ENCODE measurements at places on chromosomes 6 and 20.

DNA sequence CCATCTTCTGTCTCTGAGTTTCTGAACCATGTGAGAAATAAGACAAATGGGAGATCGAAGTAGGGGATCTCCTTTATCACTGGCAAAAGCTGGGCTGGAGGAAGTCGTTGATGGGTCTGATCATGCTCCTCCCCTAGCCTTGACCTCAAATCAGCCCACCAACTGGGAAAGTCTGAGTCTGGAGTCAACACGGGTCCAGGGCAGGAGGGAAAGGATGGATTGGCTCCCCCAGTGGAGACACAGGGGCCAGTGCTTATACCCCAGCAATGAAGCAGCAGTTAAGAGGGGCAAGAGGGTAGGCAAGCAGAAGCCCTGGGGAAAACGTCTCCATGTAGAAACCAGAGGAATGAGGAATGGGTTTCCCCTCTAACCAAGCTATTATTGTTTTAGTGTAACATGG lies 152.6 kb downstream of the TBC1D7 start:
- DNase-seq = no peak

DNA sequence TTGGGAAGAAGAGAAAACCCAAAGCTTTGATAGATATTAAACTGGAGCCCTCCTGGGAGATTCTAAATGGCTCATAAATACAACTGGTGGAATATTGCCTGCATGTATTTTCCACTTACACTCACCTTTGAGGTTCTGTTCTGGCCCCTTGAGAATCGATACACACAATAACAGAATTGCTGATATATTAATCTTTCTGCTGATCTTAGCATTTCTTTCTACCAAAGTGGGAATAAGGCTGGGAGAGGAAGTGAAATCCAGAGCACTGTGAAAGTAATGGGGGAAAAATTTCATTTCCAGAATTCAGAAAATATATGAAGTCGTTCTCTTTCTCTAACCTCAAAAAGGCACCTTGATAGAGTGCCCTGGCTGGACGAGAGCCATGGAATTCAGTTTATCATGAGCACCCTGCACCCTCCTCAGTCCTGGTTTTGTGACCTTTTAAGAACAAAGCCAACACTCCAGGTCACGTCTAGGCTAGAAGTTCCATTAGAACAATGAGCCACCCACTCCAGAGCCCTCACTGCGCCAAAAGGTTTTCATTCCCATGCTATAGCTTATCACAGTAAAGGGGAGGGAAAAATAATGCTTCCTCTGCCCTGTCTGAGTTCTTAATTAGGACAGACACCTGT lies 244.5 kb downstream of the CD83 start:
- no peak for DNase-seq

- no peak for DNase-seq
These were observed 348.6 kb upstream of the CDH4 start for GRCh38 chr20:60903325-60903971.

DNA sequence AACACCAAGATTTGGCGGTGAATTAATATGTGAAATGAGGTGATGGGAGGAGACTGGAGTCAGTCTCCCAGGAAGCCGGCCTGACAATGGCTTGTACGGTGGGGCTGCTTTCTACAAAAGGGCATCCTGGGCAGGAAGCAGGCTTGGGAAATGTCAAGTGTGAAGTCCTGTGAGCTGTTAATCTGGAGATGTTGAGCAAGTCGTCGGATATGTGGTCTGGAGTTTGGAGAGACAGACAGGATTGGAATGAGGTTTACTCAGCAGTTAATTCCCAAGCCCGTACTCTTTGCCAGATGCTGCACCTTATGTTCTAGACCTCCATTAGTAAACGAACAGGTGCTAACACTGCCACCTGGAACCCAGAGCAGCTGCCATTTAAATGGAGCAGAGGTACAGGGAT lies 107.7 kb upstream of the FOXC1 start:
- no peak for DNase-seq

- no peak for DNase-seq
These were observed 219.8 kb downstream of the LAMA2 start for GRCh38 chr6:129102741-129103140.

GRCh38 chr6:128573036-128573435 lies 52.6 kb upstream of the PTPRK start:
- no peak for DNase-seq

- DNase-seq = no peak
These were observed 91.7 kb upstream of the HDDC2 start for GRCh38 chr6:125393449-125393858.

GRCh38 chr6:21031182-21031581 lies 496.9 kb downstream of the CDKAL1 start:
- no peak for DNase-seq

GRCh38 chr20:53570446-53571276 lies 23.0 kb downstream of the ZNF217 start:
- DNase-seq = no peak

- DNase-seq = no peak
These were observed 36.6 kb downstream of the HLA-G start for GRCh38 chr6:29864037-29864810.
